Vagina (tissue), 2 donors: ENCODE measurements at places on chromosomes 1 and 21. TPM values are rescaled to one million over a fixed set of nuclear protein-coding genes. Genes with fewer than 3 reads are reported as not detected.

- H3K4me3 ChIP-seq, result no peak overlapping the region
- DNase-seq, result no peak
- H3K4me1 ChIP-seq, result peaks cover 8% of the 10 kb centered on the region
- H3K36me3 ChIP-seq, result no peaks in the 10 kb centered on the region
Observed at GRCh38 chr1:41400225-41400624, 39.0 kb downstream of the FOXO6 start.

GRCh38 chr1:78165816-78166215 lies 120.0 kb downstream of the GIPC2 start:
- H3K27ac ChIP-seq, result no peak overlapping the region
- H3K4me3 ChIP-seq, result no peak overlapping the region
- no peaks in the 10 kb centered on the region for H3K27me3 ChIP-seq
- no peak for DNase-seq
- H3K4me1 ChIP-seq, result no peaks in the 10 kb centered on the region

GRCh38 chr1:12147201-12147701 lies 19.5 kb upstream of the TNFRSF1B start:
- peaks cover 22% of the 10 kb centered on the region for H3K4me1 ChIP-seq
- no peaks in the 10 kb centered on the region for H3K27me3 ChIP-seq
- no peak for DNase-seq

PTPN7 gene
- 7.9 TPM for total RNA-seq

DNA sequence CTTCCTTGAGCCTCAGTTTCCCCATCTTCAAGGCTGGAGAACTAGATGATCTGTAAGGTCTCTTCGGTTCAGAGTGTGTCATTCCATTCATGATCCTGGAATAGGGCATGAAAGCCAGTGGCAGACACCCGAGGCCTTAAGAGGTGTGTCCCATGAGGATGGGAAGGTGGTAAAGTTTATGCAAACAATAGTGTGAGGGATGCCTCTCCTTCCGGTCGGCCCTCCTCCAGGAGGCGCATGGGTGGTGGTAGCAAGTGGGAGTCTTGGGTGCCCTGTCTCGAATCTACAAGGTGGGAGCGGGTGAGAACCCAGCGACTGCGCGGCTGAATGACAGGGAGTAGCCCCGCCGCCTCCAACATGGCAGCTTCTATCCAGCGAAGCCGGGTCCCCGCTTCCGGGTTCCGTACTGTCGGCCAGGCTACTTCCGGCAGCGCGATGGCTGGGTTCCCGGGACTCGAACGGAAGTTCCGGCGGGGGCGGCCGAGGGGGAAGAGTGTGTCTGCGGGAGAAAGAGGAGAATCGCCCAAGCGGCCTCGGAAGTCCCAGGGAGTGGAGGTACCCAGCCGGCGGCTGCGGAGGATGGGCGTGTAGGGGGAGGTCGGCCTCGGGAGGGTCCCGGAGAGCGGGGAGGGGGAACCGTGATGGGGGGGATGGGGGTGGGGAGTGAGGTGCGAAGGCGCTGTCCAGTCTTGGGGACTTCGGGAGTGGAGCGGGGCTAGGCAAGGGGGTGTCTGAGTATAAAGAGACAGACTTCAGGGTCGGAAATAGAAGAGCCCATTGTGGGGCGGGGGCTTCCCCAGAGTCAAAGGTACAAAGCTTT lies at the start of gene LYPLA2:
LYPLA2 (plus strand) TSS at position 450 of the 820 bp plus-strand sequence. CDS start 1,538 bp downstream, outside the sequence.
- H3K27me3 ChIP-seq, result no peaks in the 10 kb centered on the region
- peak within 1 kb of the TSS; percentile 83 for H3K27ac ChIP-seq
- no peaks in the 10 kb centered on the region for H3K36me3 ChIP-seq
- DNase-seq, result no peak
- peak within 1 kb of the TSS; percentile 86 for H3K4me3 ChIP-seq

OR2L2 gene
- total RNA-seq, result 0.25 TPM

- H3K27ac ChIP-seq, result no peak overlapping the region
- H3K4me3 ChIP-seq, result no peak overlapping the region
- H3K27me3 ChIP-seq, result no peaks in the 10 kb centered on the region
Observed at GRCh38 chr21:45856442-45856841, 125.1 kb upstream of the COL6A1 start.

TP73 gene
- 8.1 TPM for total RNA-seq

DNA sequence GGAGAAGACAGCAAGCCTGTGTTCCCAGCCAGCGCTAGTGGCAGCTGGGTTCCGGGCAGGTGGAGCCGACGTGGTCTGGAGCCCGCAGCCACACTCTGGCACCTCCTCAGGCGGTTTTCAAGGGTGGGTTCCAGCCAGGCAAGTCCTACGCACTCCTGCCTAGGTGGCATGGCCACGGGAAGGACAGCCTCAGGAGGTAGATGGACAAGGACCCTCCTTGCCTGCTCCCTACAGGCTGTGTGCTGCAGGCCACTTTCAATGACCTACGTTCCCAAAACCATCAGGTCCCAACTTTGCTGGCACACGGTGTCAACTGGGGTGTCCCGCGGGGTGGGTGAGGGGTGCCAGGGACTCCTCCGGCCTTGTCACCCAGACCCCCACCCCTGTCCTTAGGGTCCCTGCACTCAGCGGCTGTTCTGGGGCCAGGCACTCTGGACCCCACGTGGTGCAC lies 6.7 kb upstream of the PTGER3 start:
- no peaks in the 10 kb centered on the region for H3K4me1 ChIP-seq
- H3K4me3 ChIP-seq, result no peak overlapping the region
- H3K27ac ChIP-seq, result no peak overlapping the region
- DNase-seq, result no peak
- H3K36me3 ChIP-seq, result peaks cover 9% of the 10 kb centered on the region
- H3K27me3 ChIP-seq, result no peaks in the 10 kb centered on the region

CFHR4 gene
- not detected for total RNA-seq

FOXO6 gene
- 1.7 TPM for total RNA-seq

DNA sequence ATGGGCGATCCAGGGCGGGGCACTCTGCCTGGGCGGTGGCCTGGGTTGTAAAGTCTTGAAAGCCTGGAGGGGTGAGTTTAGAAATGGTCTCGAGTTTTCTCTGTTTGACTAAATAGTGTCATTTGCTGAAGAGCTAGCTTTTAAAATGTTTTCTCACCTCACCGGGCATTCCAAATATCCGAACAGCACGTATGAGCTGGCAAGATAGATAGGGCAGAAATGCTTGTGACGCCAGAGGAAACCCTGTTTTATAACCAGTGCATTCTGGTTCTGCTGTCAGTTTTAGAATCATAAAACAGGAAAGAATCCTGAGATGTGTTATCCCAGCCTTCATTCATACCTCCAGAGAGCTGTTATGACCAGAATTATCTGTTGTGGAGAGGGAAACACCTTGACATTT lies 725 bp downstream of the RTCA start:
- no peaks in the 10 kb centered on the region for H3K27me3 ChIP-seq
- H3K36me3 ChIP-seq, result no peaks in the 10 kb centered on the region
- peak overlapping the region; percentile 72 for H3K4me3 ChIP-seq
- no peak for DNase-seq

GBP3 gene
- total RNA-seq, result 6.9 TPM

GRCh38 chr1:62103846-62104245 lies 90.8 kb upstream of the L1TD1 start:
- H3K36me3 ChIP-seq, result no peaks in the 10 kb centered on the region
- H3K27ac ChIP-seq, result no peak overlapping the region
- no peak overlapping the region for H3K4me3 ChIP-seq
- no peaks in the 10 kb centered on the region for H3K4me1 ChIP-seq
- no peak for DNase-seq
